NCI-H2107 (cell line): ENCODE measurements at places on chromosomes 13 and 19.

DNA sequence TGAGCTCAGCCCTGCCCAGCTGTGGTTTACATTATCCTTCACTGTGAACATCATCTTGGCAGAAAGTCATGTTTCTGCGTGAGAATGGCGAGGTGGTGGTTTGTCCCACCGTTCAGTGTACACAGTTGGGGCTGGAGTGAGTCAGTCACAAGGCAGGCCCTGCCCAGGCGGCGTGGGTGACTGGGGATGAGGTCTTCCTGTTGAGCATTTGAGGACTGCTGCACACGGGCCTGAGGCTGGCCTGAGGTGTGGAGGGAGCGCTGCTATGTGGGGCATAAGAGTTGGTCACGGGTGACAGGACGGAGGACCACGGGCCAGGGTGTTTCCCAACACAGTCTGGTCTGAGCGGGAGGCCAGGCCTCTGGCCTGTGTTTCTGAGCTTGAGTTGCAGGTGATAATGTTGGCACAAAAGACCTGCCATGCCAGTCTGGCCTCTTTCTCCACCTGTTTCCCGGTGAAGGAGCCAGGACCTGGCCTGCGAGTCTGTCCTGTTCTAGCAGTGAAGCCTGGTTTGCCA lies 13.4 kb upstream of the C19orf33 start:
- DNase-seq = no peak

GRCh38 chr19:2797280-2797679 lies 12.0 kb downstream of the THOP1 start:
- DNase-seq = no peak

DNA sequence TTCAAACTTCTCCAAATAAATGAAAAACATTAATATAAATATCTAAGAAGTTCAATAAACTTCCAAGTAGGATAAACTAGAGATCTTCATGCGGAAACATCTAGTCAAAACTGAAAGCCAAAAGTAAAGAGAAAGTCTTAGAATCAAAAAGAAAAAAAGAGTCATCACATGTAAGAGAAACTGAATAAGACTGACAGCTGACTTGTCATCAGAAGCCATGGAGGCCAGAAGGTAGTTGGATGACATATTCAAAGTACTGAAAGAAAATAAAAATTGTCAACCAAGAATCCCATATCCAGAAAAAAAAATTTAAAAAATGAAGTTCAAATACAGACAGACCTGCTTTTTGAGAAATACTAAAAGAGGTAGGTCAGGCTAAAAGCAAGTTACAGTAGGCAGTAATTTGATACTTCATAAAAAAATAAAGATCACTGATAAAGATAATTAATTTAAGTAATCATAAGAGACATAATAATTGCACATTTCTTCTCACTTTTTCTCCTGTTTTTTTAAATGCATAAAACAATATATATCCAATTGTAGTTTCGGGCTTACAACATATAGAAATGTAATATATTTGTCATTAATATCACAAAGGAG lies 327.6 kb upstream of the PCDH9 start:
- no peak for DNase-seq

- DNase-seq = peak; percentile 48
Observed at GRCh38 chr19:46009530-46010510, 13.0 kb downstream of the PGLYRP1 start.

DNA sequence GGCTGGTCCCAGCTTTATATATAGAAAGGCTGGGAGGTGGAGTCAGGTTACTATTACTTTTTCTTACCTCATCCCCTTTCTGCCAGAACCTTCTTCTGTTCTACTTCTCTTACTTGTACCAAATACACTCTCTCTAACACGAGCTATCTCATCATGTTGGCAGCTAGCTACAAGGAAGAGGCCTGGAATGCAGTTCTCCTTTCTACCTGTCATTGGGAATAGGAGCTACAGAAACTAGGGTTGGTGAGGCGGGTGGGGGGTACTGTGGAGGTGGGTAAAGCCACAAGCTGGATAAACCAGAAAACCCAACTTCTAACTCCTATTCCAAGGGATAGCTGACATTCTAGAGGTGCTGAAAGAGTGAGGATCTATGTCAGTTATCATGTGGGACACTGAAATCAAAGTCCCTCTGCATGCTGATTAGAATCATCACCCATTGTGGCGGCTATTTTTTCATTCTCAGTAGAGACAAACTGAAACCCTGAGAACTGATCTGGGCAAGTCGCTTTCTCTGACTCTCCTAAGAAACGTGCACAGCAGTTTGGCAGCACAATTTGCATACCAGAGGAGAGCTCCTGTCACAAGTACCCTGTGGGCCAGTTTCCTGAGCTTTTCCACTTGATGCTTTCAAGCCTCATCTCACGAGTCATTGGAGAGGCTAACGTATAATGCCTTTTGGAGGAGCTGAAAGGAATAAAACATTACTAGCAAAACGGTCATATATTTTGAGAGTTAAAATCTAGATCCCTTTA lies 358.1 kb downstream of the ENOX1 start:
- DNase-seq = no peak

DNA sequence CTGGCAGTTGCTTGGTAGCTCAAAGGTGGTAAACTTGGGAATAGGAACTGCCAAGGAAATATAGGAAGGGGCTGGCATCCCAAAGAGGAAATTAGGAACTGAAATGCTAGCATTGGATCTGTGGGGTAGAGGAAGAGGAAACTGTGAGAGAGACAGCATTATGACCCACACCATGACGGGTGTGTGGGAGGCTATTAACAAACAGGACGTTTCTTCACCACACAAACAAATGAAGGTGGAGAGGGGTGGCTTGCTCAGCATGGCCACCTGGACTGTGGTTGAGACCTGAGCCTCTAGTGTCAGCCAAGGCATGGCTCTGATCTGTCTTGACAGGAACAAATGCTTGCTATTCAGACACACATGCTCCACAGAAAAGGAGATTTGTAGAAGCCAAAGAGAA lies 178.2 kb downstream of the B3GLCT start:
- no peak for DNase-seq

GRCh38 chr19:18519962-18520847 lies 1.7 kb downstream of the ELL start:
- no peak for DNase-seq

- no peak for DNase-seq
Observed at GRCh38 chr13:96032717-96033116, 20.5 kb downstream of the UGGT2 start.

- peak; percentile 77 for DNase-seq
Observed at GRCh38 chr19:54172471-54173358, at the start of gene TMC4. TMC4 (minus strand) TSS chr19:54173160; CDS start chr19:54173117, 43 bp downstream.

- no peak for DNase-seq
Observed at GRCh38 chr19:17554968-17555479, 425 bp upstream of the COLGALT1 start.

DNA sequence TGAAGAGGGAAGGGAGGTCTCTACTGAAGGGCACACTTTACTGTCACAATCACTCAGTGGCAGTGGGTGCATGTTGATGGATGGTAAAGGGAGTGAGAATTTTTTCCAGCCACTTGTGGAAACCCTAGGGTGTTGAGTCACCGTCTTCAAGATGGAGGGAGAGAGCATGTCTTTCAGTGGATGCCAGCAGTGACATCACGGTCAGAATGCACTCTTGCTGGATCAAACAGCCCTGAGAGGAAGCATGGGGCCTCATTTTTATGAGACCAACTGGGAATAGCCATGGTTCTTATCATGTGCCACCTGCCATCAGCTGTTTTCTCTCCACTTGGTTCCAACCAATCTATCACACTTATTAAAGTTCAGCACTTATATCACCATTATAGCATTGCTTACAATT lies 182.5 kb downstream of the KCNRG start:
- DNase-seq = no peak

- no peak for DNase-seq
Observed at GRCh38 chr19:4130744-4131438, 7.0 kb upstream of the MAP2K2 start.

DNA sequence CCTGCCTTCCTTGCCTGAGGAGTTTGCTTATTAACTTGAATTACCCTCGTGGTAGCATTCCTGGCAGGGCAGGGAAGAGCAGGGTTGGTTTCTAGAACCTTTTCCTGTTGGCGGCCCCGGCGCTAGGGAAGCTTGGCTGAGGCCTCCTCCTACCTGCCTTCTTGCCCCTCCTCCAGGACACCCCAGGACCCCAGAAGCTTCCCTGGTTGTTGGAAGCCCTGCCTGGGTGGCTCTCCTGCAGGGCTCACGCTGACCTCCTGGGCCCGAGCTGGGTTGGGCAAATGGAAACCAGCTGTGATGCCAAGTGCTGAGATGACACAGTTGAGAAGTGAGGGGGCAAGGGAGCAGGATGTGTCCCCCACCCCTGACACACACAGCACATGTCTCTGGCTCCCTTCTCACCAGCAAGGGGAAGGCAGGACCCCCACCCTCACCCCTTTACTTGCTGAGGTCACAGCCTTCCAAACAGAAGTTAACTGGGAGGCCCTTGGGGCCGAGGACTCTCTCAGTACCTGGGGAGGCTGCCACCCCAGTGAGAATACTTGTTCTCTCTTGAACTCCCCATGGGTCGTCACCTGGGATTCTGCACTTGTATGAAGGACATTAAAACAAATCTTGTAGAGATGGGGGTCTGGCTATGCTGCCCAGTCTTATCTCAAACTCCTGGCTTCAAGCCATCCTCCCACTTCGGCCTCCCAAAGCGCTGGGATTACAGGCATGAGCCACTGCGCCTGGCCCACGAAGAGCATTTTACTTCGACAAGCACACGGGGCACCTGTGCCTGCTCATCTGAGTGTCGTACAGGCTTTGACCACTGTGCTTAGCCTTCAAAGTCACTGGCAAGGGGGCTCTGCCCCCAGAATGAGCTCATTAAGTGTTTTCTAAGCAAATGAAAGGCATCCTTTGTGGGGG lies 10.5 kb downstream of the CEBPA start:
- no peak for DNase-seq

GRCh38 chr19:55580628-55581144 lies at the start of gene ZNF579:
ZNF579 (minus strand) TSS chr19:55580848; CDS start chr19:55579639, 1,209 bp downstream.
- peak; percentile 52 for DNase-seq

GRCh38 chr19:9808855-9809824 lies 9.7 kb downstream of the FBXL12 start:
- DNase-seq = no peak

- no peak for DNase-seq
Observed at GRCh38 chr13:26048741-26049140, 3.1 kb downstream of the SHISA2 start.

DNA sequence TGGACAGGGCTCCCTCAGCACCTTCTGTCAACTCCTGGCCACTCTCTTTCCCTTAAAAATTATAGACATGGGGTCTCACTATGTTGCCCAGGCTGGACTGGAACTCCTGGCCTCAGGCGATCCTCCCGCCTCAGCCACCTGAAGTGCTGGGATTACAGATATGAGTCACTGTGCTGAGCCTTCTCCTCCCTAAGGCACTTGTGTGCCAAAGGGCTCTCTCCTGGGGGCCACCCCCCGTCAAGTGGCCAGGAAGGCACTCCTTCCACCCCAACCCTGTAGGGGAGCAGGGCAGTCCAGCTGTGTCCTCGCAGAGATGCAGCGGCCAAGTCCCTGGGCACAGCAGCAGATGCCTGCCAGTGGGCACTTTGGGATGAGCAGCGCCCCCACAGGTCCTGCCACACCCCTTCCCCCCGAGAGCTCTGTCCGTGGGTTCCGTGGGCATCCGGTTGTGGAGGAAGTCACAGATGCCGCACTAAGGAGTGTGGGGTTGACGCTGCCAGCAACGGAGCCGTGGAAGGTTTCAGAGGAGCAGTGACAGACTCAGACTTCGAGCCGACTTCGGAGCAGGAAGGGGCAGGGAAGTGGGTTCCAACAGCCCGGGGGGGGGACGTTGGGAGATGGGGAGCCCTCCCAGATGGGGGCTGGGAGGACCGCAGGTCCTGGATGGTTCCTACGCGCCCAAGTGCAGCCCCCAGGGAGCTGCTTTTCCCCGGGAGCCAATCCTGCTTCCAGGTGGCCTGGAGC lies 3.3 kb upstream of the UQCR11 start:
- no peak for DNase-seq

GRCh38 chr19:48738557-48739403 lies 1.6 kb downstream of the RASIP1 start:
- peak; percentile 72 for DNase-seq

DNA sequence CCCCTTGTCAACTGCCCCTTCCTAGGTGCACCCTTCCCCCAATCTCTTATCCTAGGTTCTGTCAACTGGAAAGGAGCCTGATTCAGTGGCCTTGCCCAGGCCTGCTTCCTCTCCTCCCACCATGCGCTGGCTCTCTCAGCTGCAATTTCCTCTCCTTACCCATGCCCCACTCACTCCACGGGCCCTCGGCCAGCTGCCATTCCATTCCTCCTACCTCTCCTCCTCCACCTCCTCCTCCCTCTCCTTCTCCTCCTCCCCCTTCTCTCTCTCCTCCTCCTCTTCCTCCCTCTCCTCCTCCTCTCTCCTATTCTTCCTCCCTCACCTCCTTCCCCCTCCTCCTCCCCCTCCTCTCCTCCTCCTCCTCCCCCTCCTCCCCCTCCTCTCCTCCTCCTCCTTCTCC lies 9.6 kb upstream of the TIMM44 start:
- DNase-seq = no peak

GRCh38 chr19:50519006-50519575 lies 5.4 kb upstream of the ASPDH start:
- DNase-seq = no peak

DNA sequence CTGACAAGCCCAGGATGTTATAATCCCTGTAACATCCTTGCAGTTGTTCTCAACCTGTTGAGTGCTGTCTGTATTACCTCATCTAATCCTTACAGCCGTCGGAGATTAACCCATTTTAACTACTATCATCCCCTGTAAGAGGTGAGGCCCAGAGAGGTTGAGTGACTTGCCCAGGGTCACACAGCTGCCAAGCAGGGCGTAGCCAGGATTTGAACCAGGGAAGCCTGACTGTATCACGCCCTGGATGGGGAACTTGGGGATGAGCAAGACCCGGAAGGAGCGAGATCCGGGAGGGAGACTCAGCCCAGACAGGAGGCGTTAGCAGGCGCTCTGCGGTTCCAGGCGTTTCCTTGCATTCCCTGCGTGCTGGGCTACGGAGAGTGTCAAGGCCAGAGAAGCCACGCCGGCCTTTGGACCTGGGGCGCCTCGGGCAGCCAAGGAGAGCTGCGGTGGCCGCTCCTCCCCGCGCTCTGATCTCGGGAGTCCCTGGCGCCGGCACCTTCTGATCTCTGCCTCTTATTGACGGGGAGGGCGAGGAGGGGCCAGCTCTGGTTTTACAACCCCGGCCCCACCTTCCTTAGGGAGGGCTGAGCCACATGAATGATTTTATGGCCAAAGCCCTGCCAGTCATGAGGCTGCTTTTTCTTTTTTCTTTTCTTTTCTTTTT lies 6.2 kb downstream of the SULT2B1 start:
- DNase-seq = no peak

- no peak for DNase-seq
Observed at GRCh38 chr19:7373862-7374261, 25.1 kb downstream of the ARHGEF18 start.
